ENCODE measurements at places on chromosomes 12 and 14.

GRCh38 chr12:110444455-110444854, 5.7 kb downstream of the ARPC3 start:
- DNase-seq, result no peak
- peaks cover 62% of the 10 kb centered on the region for H3K36me3 ChIP-seq
- H3K4me3 ChIP-seq, result no peak overlapping the region
- H3K27me3 ChIP-seq, result no peaks in the 10 kb centered on the region
- H3K4me1 ChIP-seq, result peaks cover 32% of the 10 kb centered on the region

- no peaks in the 10 kb centered on the region for H3K4me1 ChIP-seq
- no peak overlapping the region for H3K27ac ChIP-seq
- H3K36me3 ChIP-seq, result no peaks in the 10 kb centered on the region
Observed at GRCh38 chr12:14247166-14247565, 118.3 kb upstream of the ATF7IP start.

DNA sequence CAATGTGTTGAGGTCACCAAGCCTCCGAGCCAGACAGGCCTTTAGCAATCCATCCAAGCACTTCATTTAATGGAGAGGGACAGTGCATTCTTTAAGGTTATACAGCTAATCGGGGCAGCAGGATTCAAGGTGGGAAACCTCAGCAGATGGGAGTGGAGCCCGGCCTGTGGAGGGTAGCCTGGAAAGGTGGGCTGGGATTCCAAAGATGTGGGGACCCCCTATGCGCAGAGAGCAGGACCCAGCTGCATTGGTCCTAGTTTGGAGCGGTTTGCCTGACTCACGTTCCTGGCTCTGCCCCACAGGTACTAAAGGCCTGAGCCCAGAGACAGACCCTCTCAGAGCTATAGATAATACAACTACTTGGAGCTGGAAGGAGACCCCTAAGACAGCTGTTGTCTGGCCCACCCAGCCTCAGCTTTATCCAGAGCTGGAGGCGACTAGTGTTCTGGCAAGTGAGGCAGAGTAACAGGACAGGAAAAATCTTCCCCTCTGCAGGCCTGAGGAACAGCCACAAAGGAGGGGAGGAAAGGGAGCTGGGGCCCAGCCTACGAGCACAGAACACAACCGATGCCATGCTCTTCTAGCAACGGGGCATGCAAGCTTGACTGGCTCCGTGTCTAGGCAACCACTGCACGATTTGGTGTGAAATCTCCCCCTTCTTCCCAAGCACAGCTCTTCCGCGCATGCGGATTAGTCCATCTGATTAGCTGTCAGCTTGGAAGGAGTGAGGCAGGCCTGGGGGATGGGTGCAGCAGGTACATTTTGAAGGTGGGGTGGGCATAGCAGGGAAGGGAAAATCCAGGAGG, 1.1 kb upstream of the MYH7 start:
- no peaks in the 10 kb centered on the region for H3K27me3 ChIP-seq
- no peak for DNase-seq
- H3K27ac ChIP-seq, result no peak overlapping the region
- no peaks in the 10 kb centered on the region for H3K4me1 ChIP-seq

- DNase-seq, result peak; percentile 85
- H3K27ac ChIP-seq, result peak within 1 kb of the TSS; percentile 65
- peak within 1 kb of the TSS; percentile 71 for H3K4me3 ChIP-seq
- peaks cover 30% of the 10 kb centered on the region for H3K4me1 ChIP-seq
- H3K36me3 ChIP-seq, result peaks cover 16% of the 10 kb centered on the region
Observed at GRCh38 chr14:105398044-105398725, at the start of gene TEX22. Gene TEX22 (plus strand): TSS chr14:105398538. CDS start chr14:105399341, 803 bp downstream.

DNA sequence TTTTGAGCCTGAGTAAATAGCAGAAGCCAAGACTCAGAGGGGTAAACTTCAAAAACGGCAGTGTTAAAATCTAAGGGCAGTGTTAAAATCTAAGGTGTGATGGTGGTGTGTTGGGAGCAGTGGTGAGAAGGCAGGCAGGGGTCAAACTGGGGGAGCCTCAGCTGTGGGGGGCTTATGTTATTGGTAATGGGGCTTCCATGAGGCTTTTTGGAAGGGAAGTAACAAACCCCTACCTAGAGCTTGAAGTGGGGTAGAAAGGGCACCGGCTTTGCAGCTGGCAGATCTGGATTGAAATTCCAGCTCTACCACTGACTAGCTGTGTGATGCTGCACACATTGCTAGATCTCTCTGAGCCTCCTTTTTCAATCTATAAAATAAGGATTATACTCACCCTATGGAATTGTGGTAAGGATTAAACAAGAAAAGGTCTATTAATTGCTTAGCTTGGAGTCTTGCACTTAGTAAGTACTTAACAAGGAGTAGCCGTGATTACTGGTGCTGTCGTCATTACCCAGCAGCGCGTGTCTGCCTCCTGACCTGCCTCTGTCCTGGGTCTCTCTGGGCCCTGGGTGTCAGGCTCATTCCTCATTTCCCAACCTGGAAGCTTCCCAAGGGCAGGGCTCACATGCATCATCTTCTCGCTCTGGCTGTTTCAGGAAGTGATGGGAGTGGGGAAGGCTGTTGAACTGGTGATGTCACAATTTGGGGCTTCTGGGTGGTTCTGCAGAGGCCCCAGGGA, 18.5 kb upstream of the KRT80 start:
- no peaks in the 10 kb centered on the region for H3K36me3 ChIP-seq
- peaks cover 3% of the 10 kb centered on the region for H3K27me3 ChIP-seq
- H3K4me3 ChIP-seq, result no peak overlapping the region
- no peak for DNase-seq
- H3K4me1 ChIP-seq, result no peaks in the 10 kb centered on the region
- no peak overlapping the region for H3K27ac ChIP-seq

DNA sequence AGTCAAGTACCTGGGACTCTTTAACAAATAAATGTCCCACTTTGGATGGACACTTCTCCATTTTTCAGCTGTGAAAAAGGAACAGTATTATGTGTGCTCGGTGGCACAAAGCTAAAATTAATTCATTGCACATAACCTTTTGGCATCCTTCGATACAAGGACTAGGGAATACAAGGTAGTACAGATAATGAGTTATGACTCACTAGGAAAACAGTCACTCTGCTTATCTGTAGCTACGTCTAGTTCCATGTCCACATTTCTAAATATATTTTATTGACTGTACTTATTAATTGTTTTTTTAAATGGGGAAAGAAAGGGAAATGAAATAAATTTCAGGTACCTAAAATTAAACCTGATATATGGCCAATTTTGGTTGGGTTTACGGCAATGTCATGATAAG, 35.2 kb upstream of the RIC8B start:
- no peaks in the 10 kb centered on the region for H3K36me3 ChIP-seq
- no peaks in the 10 kb centered on the region for H3K4me1 ChIP-seq
- no peak for DNase-seq
- H3K27me3 ChIP-seq, result peaks cover 4% of the 10 kb centered on the region

GRCh38 chr12:53676656-53677015, 753 bp upstream of the ATP5MC2 start:
- no peak overlapping the region for H3K27ac ChIP-seq
- H3K4me1 ChIP-seq, result peaks cover 31% of the 10 kb centered on the region
- H3K36me3 ChIP-seq, result peaks cover 17% of the 10 kb centered on the region
- H3K27me3 ChIP-seq, result peaks cover 10% of the 10 kb centered on the region
- peak overlapping the region; percentile 78 for H3K4me3 ChIP-seq

- no peak for DNase-seq
- no peak overlapping the region for H3K27ac ChIP-seq
- no peaks in the 10 kb centered on the region for H3K36me3 ChIP-seq
- peaks cover 4% of the 10 kb centered on the region for H3K4me1 ChIP-seq
Observed at GRCh38 chr12:114692186-114693058, 8.4 kb upstream of the TBX3 start.

DNA sequence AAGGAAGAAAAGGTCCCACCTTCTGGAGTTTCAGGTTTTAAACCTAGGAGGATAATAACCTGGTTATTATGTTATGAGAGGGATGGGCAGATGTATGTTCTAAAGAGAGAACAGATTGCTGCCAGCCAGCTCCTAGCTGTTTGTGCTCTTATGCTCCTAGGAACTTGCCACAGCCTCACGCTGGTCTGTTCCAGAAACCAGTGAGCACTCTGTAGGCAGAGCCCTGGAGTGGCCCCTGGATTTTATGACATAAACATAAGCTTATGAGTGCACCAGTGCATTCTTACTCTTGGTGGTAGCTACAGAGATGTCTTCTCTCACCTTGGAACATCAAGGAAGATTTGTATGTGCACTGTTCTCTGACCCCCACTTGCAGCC, 27.7 kb downstream of the KLC1 start:
- peaks cover 4% of the 10 kb centered on the region for H3K4me1 ChIP-seq
- no peaks in the 10 kb centered on the region for H3K27me3 ChIP-seq
- no peak overlapping the region for H3K27ac ChIP-seq
- DNase-seq, result no peak
- peaks cover 78% of the 10 kb centered on the region for H3K36me3 ChIP-seq

- no peaks in the 10 kb centered on the region for H3K27me3 ChIP-seq
- no peak overlapping the region for H3K4me3 ChIP-seq
- H3K27ac ChIP-seq, result no peak overlapping the region
- no peaks in the 10 kb centered on the region for H3K36me3 ChIP-seq
Observed at GRCh38 chr14:100012478-100013327, 52.5 kb upstream of the EVL start.

DNA sequence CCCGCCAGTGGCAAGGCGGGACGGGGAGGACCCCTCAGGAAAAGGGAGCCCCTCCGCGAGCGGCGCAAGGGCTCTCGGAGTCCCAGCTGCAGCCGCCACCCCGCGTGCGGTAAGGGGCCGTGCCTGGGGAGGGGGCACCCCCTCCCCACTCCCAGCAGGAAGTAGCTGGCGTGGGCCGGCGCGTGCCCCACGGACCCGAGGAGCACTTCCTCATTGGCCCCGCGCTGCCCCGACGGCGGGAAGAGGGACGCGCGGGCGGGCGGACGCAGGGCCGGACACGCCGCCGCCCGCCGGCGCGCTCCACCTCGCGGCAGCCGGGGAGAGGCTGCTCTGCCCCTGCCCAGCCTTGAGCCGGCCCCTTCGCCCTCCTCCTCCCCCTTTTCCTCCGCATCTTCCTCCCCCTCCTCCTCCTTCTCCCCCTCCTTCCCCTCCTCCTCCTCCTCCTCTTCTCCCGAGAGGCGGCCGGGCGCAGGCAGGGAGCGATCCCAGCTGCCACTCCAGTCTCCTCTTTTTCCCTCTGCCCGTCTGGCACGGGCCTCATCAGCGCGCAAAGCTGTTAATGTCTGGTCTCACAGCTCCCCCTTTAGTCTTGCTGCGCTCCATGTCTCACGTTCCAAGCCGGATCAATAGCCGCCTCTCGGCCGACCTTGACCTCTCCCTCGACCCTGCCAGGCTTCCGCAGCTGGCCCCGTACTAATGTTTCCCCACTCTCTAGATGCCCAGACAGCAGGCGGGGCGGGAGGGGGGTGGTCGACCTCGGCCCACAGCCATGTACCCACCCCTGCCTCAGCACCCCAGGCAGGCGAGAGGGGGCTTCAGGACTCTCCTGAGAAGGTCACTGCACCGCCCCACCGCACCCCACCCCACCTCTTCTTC, 2.6 kb upstream of the BCL11B start:
- H3K4me3 ChIP-seq, result peak overlapping the region; percentile 97
- peaks cover 35% of the 10 kb centered on the region for H3K4me1 ChIP-seq
- H3K27ac ChIP-seq, result no peak overlapping the region
- H3K36me3 ChIP-seq, result no peaks in the 10 kb centered on the region
- peak; percentile 82 for DNase-seq

DNA sequence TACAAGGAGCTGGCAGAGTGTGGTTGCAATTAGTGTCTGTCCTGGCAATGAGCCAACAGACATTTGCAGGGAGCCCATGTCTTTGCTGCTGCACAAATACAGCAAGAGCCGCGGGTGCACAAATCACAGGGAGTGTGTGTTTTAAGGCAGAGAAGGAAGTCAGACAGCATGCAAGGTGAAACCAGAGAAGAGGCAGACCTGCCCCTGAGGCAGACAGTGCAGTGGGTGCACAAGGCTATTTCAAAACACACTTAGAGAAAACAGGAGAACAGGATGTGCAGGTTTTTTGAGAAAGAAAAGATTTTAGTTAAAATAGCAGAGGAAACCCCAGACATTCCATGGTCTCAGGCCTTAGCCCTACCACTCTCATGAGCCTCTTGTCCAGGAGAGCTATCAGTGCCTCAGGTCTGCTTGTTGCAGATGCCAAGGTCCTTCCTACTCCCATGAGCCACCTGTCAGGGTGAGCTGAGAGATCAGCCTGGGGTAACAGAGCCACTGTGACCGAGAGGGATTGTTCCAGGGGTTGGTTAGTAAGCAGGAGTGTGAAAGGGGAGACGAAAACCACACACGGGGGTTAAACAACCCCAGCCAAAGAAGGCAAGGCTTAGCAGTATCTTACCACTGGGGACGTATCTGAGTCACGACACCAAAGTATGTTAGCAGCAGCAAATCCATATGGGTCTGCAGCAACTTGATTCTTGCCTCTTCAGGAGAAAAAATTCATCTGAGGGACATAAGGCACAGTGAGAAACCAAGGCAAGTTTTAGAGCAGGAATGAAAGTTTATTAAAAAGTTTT, 78.1 kb downstream of the C14orf132 start:
- no peaks in the 10 kb centered on the region for H3K27me3 ChIP-seq
- no peak overlapping the region for H3K4me3 ChIP-seq
- peak overlapping the region; percentile 47 for H3K27ac ChIP-seq
- no peaks in the 10 kb centered on the region for H3K36me3 ChIP-seq

GRCh38 chr14:104432611-104433231, 146.8 kb upstream of the C14orf180 start:
- peaks cover 2% of the 10 kb centered on the region for H3K27me3 ChIP-seq
- H3K36me3 ChIP-seq, result no peaks in the 10 kb centered on the region
- no peak overlapping the region for H3K4me3 ChIP-seq
- no peak for DNase-seq

DNA sequence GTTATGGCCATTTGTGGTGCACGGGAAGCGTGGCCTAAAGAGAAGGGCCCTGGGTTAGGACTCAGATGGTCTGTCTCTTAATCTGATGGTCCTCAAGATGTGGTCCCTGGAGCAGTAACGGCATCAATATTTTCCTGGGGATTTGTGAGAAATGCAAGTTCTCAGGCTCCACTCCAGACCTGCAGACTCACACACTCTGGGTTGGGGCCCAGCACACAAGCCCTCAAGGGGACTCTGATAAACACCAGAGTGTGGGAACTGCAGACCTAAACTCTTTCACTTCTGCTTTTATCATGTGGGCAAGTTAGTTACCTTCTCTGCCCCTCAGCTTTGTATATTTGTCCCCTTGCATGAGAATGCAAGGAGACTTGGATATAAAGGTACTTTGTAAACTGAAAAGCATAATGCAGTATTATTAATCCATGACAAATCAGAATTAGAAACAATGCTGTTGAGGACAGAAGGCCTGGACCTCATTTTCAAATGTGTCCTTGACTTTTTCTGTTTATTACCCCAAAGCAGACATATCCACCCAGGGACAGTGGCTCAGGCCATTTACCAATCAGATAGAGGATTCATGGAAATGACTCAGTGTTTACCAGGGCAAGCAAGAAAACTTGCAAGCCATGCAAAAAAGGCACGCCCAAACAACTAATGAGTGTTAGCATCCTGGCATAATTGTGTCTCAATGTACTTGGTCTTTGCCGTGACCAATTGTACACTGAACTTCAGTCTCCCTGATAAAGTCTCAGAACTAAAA, 157.0 kb downstream of the ASCL1 start:
- no peaks in the 10 kb centered on the region for H3K36me3 ChIP-seq
- H3K27ac ChIP-seq, result no peak overlapping the region
- no peaks in the 10 kb centered on the region for H3K27me3 ChIP-seq
- DNase-seq, result no peak
- no peak overlapping the region for H3K4me3 ChIP-seq
